H1 (cell line): ENCODE measurements at places on chromosomes 13 and 19. TPM values are rescaled to one million over a fixed set of nuclear protein-coding genes. Genes with fewer than 3 reads are reported as not detected.

Gene TTC9B
- total RNA-seq, result not detected in 2 replicates

GRCh38 chr19:6108721-6109633, 1.3 kb downstream of the RFX2 start:
- no peaks in the 10 kb centered on the region; the same call in 1 of the 2 replicates for H3K4me1 ChIP-seq
- H3K36me3 ChIP-seq, result no peaks in the 10 kb centered on the region
- peak; percentile 54 for DNase-seq
- H3K27ac ChIP-seq, result no peak overlapping the region

Gene PPP2R1A
- total RNA-seq, result 378 and 382 TPM in 2 replicates

- H3K27me3 ChIP-seq, result peaks cover 11% of the 10 kb centered on the region
- H3K27ac ChIP-seq, result no peak overlapping the region
- no peaks in the 10 kb centered on the region for H3K36me3 ChIP-seq
- DNase-seq, result no peak
- H3K4me1 ChIP-seq, result no peaks in the 10 kb centered on the region
These were observed 143.6 kb upstream of the SLITRK1 start for GRCh38 chr13:84025824-84026223.

Gene RABAC1
- 123 and 124 TPM in 2 replicates for total RNA-seq

DNA sequence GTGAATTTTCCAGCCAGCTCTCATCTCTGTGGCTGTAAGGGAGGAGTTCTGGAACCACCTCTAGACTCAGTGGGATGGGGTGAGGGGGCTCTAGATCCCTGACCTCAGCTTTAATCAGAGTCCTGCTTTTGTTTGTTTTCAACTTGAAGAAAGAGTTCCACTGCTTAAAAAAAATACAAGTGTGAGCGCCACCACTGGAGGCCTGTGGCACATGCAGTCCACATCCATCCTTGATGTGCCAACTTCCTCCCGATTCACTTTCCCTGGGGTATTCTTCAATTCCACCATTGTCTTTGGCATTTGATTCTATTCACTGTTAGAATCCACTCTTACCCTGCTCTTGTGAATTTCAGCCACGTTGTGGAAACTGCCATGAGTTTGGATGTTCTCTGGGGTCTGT, 62.4 kb upstream of the GJB6 start:
- no peak overlapping the region for H3K4me3 ChIP-seq
- no peak overlapping the region for H3K27ac ChIP-seq
- DNase-seq, result no peak

Gene PNMA8B
- total RNA-seq, result 1.2 and 1.4 TPM in 2 replicates
